ENCODE measurements at places on chromosomes 16 and 17.

DNA sequence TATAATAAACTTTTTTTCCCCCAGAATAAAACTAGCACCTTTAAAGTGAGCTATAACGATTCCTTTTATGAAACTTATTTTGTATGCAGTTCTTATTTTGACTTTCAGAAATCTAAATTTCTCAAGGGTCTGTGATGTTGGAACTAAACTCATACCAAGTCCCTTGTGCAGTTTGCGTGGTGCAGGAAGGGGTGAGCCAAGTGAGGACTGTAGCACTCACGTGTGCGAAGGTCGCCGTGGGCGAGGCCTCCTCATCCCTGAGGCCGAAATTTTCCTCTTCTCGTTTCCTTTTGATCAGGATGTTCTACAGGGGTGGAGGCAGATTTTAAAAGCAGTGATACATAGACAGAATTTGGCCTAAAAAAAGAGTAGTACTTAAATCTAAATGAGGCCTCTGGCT lies 73.7 kb downstream of the RPTOR start:
- DNase-seq = no peak

- DNase-seq = no peak
Measured at GRCh38 chr16:17468611-17469010, 2.1 kb downstream of the XYLT1 start.

- DNase-seq = peak; percentile 59
Measured at GRCh38 chr17:81513372-81513752, 763 bp upstream of the ACTG1 start.

DNA sequence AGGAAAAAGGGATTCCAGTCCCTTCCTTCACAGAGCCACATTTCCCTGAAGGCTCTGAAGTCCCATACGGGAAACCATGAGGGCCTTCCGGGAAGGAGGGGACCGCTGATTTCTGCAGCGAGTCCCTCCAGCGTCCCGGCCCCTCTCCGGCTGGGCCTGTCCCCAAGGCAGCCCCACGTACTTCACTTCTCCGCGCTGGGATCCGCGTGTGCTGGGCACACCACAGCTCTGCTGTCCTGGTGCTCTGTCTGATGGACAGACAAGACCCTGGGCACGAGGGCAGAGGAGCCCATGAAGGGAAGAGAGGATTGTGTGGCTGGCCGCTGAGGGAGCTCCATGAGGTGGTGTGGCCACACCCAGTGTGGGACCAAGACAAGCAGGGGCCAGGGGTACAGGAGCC lies 57.1 kb downstream of the PRMT7 start:
- no peak for DNase-seq
